SW 1271 (cell line): ENCODE measurements at places on chromosomes 2 and 18.

DNA sequence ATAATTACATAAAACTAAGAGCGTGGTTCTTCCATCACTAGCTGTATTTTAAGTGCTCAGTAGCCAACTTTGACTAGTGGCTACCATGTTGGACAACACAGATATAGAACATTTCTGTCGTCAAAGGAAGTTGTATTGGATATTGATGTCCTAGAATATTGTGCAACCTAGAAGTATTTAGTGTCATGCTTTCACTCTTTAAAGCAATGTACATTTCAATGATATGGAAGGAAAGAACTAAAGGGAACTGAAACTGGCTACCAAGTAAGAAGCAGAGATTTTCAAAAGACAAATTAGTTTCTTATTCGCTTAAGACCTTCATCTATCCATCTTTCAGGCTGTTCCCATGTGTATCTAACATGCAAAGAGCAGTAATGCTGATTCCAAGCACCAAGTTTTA, 85.4 kb upstream of the EML6 start:
- DNase-seq = no peak

DNA sequence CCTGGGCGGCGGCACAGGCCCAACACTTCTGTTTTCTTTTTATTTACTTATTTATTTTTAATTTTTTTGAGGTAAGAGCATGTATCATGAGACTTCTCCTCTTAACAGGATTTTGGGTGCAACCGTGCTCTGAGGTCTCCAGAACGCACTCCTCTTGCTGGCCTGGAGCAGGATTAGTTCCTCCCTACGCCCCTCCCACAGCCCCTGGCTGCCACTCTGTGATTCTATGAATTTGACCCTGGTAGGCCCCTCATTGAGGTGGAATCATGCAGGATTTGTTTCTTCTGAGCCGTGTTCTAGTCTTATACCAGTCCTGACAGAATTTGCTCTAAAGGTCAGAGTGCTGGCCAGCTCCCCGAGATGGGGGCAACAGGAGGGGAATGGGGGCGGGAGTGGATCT, 106.5 kb upstream of the HS6ST1 start:
- no peak for DNase-seq

- no peak for DNase-seq
These were observed 335.7 kb upstream of the UBE2E3 start for GRCh38 chr2:180644709-180645108.

DNA sequence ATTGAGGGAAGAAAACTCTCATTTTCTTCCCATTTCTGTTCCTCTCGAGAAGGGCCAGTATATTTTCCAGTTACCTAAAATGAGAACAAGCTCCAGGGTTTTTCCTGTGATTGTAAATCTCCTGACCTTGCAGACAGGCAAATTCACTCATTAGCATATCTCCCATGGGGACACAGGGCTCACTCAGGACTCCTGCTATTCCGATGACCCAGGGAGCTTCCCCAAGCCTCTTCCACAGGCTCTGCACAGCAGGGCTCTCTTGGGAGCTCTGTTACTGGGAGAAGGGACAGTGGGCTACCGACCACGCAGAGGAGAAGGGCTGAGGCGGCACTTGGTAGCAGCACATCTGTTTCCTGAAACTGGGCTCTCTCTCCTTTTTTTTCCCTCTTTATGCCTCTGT, 135.2 kb upstream of the CAPN13 start:
- DNase-seq = no peak

DNA sequence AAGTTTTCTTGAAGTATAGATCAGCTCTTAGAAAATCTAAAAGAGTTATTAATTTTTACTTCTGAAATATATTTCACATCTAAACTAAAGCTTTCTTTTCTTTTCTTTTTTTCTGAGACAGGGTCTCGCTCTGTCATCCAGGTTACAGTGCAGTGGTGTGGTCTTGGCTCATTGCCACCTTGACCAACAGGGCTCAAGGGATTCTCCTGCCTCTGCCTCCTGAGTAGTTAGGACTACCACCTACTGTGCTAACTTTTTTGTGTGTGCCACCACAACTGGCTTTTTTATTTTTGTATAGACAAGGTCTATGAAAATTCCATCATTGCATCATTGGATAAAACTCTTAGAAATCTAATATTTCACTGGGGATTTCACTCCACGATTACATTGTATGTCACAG, 10.0 kb upstream of the ALPG start:
- DNase-seq = no peak

- DNase-seq = peak; percentile 52
These were observed 8.2 kb upstream of the GPR17 start for GRCh38 chr2:127637725-127638252.

GRCh38 chr18:70004696-70005095, 57.0 kb upstream of the CD226 start:
- DNase-seq = no peak
